Mesendoderm (in vitro differentiated cells): ENCODE measurements at places on chromosomes 2 and 18.

DNA sequence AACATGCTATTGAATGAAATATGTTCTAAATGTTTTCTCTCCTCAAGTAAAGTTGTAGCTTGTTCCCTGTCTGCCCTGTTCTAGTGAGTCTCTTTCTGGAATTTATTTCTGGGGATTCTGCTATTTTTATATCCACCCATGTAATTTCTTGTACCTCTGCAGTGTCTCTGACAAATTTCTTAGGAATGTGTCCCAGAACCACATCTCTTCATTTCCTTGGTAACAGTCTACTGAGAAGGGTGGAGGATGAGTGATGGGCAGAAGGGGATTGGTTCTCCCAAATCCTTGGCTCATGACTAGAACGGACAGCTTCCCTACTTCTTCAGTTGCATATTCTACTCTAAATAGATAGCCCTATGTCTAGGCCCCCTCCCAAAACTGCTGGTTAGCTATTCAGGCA, 490.6 kb upstream of the LINC00305 start:
- peak; percentile 8 for DNase-seq

DNA sequence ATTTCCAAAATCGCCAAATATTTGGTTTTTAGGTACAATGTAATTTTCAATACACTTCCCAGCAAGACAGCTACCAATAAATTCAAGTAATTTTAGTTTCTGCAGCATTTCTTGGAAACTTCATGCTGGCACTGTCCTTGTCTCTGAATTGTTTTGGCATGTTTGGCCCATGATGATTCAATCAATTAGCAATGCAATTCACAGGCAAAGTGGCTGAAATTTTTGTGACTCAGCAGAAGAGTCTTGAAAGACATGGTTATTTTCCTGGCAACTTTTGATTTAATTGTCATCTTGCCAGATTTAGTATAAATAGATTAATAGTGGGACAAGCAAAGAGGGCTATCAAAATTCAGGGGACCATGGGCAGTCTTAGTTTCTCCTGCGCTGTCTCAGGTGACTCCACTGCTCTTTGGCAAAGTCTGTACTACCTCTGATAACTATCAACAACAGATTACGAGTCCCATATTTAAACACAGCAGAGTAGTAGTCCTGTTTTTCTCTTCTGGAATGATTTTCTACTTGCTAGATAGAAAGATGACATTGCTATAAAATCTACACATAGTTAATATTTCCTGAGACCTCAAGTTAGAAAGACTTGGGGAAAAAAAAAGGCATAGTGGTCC, 88.9 kb upstream of the CYP26B1 start:
- peak; percentile 76 for DNase-seq

- DNase-seq: no peak
These were observed 150.7 kb downstream of the GALNT14 start for GRCh38 chr2:30987566-30987965.

DNA sequence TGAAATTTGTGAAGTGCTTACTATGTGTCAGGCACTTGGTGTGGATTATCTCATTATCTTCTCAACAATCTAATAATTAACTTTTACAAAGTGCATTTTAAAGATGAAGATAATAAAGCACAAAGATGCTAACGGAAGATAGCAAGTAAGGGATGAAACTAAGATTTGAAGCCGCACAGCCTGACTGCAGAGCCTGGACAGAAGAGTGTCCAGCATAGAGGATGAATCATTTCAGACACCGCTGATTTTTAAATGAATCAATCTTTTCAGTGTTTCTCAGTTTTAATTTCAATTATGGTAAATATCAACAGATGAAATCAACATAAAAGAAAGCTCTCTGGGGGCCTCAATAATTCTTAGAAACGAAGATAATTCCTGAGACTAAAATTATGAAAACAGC, 24.5 kb upstream of the STAM2 start:
- no peak for DNase-seq

DNA sequence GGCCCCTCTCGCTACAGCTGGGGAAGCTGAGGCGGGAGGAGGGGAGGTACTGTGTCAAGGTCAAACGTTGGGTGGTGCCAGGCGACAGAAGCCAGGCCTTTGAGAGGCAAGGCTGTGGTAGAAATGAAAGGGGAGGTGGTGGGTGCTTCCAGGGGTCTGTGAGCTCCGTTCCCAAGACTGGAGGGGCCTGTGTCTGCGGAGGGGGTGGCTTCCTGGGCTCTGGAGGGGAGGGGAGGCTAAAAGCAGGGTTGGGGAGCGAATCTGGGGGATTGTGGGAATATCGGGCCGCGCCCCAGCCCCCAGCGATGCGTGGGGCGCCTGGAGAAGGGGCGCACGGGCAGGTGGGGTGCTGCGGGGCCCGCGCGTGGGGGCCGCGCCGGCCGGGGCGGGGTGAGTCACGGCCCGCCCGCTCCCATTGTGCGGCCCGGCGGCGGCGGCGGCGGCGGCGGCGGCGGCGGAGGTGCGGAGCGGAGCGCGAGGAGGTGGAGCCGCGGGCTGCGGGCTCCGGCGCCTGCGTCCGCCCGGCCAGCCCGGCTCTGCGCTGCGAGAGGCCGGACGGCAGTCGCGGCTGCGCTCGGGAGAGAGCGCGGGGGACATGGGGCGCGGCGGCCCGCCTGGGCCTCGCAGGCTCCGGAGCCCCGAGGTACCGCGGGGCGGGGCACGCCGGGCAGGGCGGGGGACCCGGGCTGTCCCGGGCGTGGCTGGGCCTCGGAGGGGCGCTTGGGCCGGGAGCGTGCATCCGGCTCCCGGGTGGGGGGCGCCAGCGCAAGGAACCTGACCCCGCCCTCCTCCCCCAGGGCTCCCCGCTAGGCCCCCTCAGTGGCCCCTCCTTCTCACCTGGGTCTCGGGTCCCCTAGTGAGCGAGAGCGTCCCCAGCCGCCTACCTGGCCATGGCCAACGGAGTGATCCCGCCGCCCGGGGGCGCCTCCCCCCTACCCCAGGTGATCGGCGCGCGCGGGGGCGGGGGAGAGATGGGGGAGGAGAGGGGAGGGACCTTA, at the start of gene SLC4A3:
TSS of gene SLC4A3 (plus strand) at position 528 of the 998 bp plus-strand sequence. CDS start at position 891, 363 bp downstream.
- peak; percentile 40 for DNase-seq

GRCh38 chr2:159516241-159516758, 100.0 kb downstream of the BAZ2B start:
- peak; percentile 82 for DNase-seq

DNA sequence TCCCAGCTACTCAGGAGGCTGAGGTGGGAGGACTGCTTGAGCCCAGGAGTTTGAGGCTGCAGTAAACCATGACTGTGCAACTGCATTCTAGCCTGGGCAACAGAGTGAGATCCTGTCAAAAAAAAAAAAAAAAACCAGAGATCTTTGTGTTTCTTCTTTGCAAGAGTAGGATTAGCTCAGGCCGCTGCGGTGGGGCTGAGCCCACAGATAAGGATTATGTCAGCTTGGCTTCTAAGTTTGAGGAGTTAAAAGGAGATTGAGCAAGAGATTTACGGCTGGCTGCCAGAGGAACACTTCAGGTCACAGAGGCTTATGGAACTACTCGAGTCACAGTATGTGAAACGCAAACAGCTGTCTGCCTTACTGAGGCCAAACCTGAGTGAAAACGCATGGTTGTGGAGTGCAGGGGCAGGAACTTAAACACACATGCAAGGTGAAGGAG, 146.7 kb upstream of the L3MBTL4 start:
- DNase-seq: peak; percentile 57

DNA sequence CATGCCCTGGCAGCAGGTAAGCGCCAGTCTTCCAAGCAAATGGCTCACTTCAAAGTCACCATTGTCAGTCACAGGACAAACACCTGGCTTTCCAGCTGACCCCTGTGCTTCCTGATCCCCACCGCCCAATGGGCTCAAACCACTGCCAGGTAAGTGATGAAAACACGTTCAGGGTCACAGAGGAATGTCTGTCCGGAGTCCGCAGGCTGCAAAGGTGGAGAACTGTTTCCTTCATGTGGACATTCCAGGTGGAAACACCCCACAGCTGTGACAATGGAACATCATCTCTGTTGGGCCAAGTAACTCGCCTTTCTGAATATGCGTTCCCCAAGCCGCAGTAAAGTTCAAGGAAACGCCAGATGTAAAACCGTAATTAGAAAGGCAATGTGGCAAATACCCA, 86.0 kb downstream of the CRACDL start:
- DNase-seq: no peak

DNA sequence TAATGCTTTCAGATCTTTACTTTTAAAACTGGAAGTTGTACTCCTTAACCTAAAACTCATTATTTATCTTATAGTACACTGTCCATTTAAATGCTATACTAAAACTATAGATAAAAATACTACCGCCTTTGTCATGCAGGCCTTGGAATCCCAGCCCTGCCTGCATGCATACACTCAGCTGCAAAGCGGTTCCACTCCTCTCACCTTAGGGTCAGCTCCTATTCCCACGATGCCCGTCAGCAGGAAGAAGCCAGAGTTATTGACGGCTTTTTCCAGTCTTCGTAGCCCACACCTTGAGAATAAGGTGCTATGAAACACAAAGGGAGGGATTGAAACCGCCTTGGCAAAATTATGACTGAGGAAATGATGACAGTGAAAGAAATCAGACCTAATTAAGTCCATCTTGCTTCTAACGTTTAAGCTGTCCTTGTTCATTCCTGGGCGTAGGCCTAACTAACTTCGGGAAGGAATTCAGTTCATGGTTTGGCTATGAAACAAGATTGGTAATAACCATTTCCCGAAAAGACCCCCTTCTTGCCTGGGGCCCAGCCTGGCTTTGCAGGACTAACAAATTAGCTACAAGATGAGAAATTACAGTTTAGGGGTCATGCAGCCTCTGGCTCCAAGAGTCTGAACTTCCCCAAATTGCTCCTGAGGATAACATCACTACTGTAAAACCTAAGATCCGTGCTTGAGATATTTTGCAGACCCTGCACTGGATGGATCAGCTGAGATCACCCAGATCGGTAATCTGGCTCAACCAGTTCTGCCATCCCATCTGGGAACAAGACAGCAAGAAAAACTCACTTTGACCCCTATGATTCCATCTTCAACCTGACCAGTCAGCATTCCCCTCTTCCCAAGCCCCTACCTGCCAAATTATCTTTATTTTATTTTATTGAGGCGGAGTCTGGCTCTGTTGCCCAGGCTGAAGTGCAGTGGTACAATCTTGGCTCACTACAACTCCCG, 17.1 kb downstream of the EPB41L5 start:
- DNase-seq: no peak

DNA sequence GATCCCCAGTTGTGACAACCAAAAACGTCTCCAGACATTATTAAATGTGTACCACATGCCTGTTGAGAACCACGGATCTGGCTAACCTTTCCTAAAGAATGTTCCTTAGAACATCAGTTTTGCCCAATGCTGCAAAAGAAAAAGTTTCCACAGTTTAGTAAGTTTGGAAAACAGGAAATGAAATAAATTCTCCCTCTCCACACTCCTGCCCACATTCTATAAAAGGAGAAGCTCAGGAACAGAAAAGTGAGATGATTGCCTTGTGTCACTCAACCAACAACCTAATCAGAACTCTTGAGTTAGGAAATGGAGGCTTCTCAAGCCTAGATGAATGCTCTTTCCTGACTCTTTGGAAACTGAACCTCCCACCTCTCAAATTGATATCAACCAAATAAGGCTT, 56.1 kb upstream of the NFE2L2 start:
- DNase-seq: no peak

DNA sequence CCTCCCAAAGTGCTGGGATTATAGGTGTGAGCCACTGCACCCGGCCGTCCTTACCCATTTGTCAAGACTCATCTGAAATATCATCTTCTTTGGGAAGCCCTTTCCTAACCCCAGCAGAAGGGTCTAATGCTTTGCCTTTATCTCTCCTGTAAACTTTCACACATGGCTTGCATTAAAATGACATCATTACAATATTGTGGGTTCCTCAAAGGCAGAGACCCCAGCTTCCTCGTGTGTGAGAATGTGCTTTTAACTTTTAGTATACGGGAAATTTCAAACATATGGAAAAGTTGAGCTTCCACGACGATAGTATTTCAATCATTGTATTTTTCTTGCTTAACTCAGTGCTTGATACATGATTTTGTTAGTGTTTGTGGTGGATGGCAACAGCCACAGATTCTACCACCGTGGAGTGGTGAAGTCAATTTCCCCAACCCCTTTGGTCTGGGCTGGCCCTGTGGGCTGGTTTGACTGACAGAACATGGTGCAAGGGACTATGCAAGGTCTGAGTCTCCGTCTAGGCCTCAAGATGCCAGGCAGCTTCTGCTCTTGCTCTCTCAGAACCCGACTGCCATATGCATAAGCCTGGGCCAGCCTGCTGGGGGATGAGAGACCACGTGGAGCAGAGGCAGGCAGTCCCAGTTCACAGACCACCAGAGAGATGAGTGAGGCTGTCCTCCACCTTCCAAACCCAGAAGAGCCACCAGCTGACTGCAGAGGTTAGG, 39.9 kb downstream of the NGEF start:
- no peak for DNase-seq

DNA sequence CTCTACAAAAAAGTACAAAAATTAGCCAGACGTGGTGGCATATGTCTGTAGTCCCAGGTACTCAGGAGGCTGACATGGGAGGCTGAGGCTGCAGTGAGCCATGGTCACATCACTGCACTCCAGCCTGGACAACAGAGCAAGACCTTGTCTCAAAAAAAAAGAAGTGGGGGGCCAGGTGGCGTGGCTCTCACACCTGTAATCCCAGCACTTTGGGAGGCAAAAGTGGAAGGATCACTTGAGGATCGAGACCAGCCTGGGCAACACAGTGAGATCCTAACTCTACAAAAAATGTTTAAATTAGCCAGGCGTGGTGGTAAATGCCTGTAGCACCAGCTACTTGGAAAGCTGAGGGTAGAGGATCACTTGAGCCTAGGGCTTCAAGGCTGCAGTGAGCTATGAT, 23.1 kb downstream of the KCNG3 start:
- DNase-seq: no peak

DNA sequence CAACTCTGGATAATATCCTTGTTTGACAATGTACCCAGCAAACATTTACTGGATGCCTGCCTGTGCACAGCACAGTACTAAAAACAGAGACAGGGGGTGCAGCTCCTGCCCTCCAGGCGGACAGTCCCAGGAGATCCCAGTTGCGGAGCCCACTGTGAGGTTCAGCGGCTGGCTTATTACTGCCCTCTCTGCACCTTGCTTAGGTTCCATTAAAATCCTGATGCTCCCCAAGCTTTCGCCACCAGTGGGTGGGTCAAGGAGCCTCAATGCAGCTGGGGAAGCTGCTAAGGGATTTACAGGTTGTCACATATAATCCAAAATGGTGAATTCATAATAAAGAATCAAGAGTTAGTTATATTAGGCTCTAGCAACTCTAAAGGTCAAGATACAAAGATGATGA, 38.3 kb downstream of the CRACDL start:
- DNase-seq: no peak

GRCh38 chr2:17863539-17863938, 14.9 kb upstream of the KCNS3 start:
- DNase-seq: no peak

DNA sequence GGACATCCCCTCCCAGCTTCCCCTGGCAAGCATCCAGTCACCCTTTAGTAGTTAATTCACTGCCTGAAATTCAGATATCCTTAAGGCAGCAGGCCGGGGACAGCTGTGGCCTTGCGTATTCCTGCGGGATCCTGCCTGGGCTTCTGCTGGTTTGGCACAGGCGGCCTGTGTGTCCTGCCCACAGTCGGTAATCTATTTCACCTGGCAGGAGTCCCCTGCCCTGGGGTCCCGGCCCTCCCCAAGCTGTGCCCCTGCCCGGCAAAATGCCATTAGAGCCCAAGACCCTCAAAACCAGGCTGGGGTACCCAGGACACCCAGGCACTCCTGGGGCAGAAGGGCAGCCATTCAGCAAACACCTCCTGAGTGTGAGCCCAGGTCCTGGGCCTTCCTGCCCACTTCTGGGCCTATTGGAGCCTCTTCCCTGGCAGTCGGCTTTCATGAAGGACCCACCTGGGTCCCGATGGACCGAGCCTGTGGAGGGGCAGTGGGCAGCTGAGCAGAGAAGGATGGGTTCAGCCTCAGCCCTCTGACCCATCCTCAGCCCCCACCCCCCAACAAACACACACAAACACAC, 11.6 kb downstream of the CROCC2 start:
- no peak for DNase-seq

GRCh38 chr2:172674034-172674967, 61.3 kb upstream of the RAPGEF4 start:
- DNase-seq: peak; percentile 78
